Aortic smooth muscle cell (primary cell): ENCODE measurements at places on chromosomes 2 and 18. TPM values are rescaled to one million over a fixed set of nuclear protein-coding genes. Genes with fewer than 3 reads are reported as not detected.

PSMG2 gene
- 59.7 and 74.8 TPM in 2 replicates for total RNA-seq

HOXD11 gene
- not detected in 2 replicates for total RNA-seq

SLC19A3 gene
- 0.06 and 0.40 TPM in 2 replicates for total RNA-seq

SOS1 gene
- total RNA-seq, result 13.3 and 22.0 TPM in 2 replicates

ZAP70 gene
- total RNA-seq, result not detected in 2 replicates

LIPG gene
- total RNA-seq, result 0.40 and 2.4 TPM in 2 replicates

GPR75 gene
- 0.79 and 0.99 TPM in 2 replicates for total RNA-seq

GPR155 gene
- 2.0 and 2.1 TPM in 2 replicates for total RNA-seq

KIF5C gene
- total RNA-seq, result 0.06 and 0.13 TPM in 2 replicates

OR6B2 gene
- total RNA-seq, result not detected in 2 replicates

GPR45 gene
- not detected in 2 replicates for total RNA-seq

CXCR1 gene
- total RNA-seq, result not detected in 2 replicates

CHRNG gene
- total RNA-seq, result not detected in 2 replicates

GNLY gene
- total RNA-seq, result not detected in 2 replicates

SETBP1 gene
- total RNA-seq, result 2.6 and 3.7 TPM in 2 replicates

ZNF396 gene
- total RNA-seq, result 3.0 and 3.2 TPM in 2 replicates

TCF7L1 gene
- 2.0 and 4.6 TPM in 2 replicates for total RNA-seq

ST8SIA5 gene
- under 0.01 TPM in 2 replicates for total RNA-seq

MYL1 gene
- total RNA-seq, result not detected in 2 replicates

ANKRD30BL gene
- not detected in 2 replicates for total RNA-seq

TUBB6 gene
- total RNA-seq, result 471 and 805 TPM in 2 replicates

IL1F10 gene
- not detected in 2 replicates for total RNA-seq

FBXO48 gene
- 0.19 and 0.26 TPM in 2 replicates for total RNA-seq

WNT10A gene
- not detected in 2 replicates for total RNA-seq

TMEM200C gene
- total RNA-seq, result 0.06 TPM in 1 of 2 replicates, not detected in the other

SPC25 gene
- 3.9 and 5.7 TPM in 2 replicates for total RNA-seq

RFTN2 gene
- total RNA-seq, result 19.7 and 25.6 TPM in 2 replicates

ANKRD62 gene
- total RNA-seq, result under 0.01 TPM in 1 of 2 replicates, not detected in the other

PLGLB1 gene
- 0.26 TPM in 1 of 2 replicates, not detected in the other for total RNA-seq

MYL12A gene
- total RNA-seq, result 1,492 and 1,598 TPM in 2 replicates
